Fibroblast of skin of left quadriceps (primary cell): ENCODE measurements at places on chromosomes 13 and 19.
A peak's percentile ranks its signal among the peaks of the same experiment; 100 is the strongest.

DNA sequence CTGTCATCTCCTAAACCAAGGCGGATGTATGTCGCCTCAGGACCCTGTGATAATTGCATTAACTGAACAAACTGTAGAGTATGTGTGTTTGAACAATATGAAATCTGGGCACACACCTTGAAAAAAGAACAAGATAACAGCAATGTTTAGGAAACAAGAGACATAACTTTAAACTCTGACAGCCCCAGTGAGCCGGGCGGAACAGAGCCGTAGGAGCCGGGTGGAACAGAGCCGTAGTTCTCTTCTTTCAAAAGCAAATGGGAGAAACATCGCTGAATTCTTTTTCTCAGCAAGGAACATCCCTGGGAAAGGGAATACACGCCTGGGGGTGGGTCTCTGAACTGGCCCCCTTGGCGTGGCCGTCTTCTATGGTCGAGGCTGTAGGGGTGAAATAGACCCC lies 31.8 kb upstream of the ZNF675 start:
- DNase-seq: no peak

DNA sequence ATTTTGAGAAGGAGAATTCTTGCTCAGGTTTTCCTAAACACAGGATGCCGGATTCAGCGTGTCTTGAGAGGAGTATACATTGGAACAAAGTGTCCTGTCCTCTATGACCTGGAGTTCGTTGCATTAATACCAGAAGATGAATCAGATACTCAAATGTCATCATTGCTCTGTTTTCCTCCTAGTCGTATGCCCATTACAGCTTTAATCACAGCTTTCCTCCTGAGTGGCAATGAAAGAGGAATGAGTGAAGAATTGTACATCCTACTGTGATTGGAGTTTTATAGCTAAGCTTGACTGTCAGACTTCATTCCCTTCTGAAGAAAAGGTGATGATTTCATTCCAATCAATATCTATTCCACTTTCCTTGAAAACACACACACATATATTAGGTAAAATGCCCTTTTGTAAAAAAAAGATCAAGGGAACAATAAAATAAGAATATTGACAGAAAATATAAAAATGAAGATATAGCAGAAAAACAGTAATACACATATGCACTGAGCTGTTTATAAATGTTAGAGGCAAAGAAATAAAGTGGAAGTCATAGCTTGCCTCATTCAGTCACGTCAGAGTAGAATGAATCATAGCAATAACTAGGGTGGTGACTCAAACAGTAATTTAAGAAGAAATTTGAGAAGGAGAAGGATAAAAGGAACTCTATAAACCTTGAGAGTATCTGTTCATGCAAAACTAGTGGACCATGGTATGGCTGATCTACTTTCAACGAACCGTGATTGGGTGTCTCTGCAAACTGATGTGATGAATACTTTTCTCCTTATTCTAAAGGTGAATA lies 501.5 kb downstream of the SUCLA2 start:
- DNase-seq: peak; percentile 70

DNA sequence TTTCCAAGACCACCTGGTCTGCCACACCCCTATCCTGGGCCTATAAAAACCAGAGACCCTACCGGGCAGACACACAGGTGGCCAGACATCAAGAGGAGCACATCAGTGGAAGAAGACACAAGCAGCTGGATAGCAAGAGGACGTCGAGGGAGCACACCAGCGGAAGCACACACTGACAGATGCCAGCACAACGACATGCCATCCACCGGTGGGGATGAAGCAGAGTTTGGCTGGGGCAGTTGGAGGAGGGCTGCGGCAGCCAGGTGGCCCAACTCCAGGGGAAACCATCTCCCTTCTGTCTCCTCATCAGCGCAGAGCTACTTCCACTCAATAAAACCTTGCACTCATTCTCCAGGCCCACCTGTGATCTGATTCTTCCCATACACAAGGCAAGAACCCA lies 200.6 kb downstream of the PCDH17 start:
- DNase-seq: no peak

DNA sequence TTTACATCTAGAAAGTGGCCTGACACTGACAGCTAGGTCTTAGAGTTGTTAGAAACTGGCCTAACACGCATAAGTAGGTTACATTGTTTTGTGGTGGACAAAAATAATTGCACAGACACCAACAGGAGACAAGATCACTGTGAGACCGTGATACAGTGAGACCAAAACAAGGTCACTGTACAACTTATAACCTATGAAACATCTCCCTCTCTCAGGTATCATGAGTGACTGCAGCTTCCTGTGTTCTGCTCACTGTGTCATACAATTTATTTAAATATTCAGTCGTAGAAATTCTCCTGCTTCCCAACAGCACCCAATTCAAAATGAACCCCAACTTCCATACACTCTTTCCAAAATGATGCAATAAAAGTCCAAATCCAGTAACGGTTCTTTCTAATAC lies 2165.2 kb downstream of the PCDH9 start:
- DNase-seq: no peak

GRCh38 chr13:28438598-28439334 lies 56.2 kb downstream of the FLT1 start:
- no peak for DNase-seq

DNA sequence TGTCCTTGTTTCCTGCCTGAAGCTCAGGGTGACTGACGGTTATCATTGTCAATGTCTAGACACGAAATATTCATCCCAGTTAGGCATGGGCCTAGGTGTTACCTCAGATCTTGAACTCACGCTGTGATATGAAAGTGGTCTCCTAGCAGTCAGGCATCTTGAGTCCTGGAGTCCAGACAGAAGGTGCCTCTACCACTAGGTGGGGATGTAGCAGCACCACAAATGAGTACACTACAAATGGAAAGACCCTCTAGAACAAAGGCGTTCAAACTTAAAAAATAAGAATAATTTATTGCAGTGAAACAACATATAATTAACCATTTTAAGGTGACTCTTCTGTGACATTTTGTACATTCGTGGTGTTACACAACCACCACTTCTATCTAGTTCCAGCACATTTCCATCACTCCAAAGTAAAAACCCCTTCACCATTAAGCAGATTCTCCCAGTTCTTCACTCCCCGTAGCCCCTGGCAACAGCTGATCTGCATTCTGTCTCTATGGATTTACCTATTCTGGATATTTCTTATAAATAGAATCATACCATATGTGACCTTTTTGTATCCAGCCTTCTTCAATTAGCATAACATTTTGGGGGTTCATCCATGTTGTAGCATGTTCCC lies 11.9 kb upstream of the FRY start:
- peak; percentile 48 for DNase-seq

- no peak for DNase-seq
Measured at GRCh38 chr19:54444737-54445136, 4.3 kb upstream of the LENG8 start.

- no peak for DNase-seq
Measured at GRCh38 chr19:38283271-38283670, 18.9 kb downstream of the SPINT2 start.

DNA sequence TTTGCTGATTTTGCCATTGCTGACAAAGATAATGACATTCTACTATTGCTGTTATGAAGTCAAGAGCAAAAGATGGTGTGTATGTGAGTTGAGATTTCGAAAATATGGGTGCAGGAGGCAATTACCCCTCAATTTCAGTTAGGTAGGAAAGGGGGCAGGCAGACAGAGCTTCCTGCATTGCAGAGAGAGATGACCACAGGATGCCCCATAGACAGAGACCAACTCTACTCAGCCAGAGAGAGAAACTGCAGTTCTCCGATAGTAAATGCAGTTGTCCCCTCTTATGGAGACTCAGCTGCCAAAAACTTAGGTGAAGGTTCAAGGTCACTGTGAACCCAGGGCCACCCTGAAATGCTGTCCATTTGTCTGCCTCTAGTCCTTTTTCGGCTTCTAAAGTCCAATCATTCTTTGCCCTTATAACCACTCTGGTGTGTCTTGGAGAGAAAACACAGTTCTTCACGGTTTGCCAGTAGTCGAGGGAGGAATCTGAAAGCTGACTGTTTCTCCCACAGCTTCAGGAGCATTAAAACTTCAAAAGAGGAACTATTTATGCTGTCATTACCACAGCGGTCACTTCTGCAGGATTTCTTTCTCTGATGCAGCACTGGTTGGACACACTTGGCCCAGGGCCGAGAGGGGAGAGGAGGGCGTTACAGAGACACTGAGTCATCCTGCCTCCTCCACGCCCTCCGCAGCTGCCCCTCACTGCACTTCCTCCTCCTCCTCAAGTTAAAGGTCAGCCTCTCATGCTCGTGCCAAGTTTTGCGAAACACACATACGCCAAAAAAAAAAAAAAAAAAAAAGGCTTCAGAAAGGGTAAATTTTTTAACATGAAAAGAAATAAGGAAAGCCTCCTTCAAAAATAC lies 264.3 kb downstream of the FOXO1 start:
- peak; percentile 81 for DNase-seq

- DNase-seq: no peak
Measured at GRCh38 chr13:74423434-74423833, 289.2 kb upstream of the KLF12 start.

- DNase-seq: no peak
Measured at GRCh38 chr19:6577476-6578125, 13.3 kb downstream of the CD70 start.

DNA sequence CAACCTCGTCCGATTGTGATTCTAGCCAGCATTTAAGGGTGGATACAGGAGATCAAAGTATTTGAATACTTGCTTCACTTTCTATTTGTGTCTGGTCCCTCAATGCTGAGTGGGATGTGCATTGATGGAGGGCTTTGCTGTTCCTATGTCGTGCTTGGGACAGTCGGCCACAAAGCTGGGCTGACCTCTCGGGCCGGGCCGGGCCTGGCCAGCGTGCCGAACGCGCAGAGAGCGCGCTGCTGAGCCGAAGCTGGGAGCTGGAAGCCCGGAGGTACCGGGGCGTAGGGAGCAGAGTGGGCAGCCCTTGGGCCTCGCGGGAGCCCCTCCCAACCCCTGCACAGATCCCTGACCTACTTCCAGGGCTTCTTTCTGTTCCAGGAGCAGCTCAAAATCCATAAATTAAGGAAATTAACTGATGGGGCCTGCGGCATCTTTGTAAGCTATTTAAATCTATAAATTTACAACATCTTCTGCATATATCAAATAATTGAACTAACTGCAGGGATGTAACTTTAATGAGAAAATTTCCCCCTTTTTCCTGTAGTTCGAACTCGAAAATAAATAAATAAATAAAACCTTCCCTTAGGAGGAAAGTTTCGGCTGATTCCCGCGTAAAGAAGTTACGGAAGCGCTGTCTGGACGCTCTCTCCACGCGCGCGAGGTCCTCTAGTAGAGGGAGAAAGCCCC lies 1.8 kb upstream of the KCTD15 start:
- no peak for DNase-seq

GRCh38 chr13:98389319-98389718 lies 187.6 kb downstream of the STK24 start:
- DNase-seq: no peak

DNA sequence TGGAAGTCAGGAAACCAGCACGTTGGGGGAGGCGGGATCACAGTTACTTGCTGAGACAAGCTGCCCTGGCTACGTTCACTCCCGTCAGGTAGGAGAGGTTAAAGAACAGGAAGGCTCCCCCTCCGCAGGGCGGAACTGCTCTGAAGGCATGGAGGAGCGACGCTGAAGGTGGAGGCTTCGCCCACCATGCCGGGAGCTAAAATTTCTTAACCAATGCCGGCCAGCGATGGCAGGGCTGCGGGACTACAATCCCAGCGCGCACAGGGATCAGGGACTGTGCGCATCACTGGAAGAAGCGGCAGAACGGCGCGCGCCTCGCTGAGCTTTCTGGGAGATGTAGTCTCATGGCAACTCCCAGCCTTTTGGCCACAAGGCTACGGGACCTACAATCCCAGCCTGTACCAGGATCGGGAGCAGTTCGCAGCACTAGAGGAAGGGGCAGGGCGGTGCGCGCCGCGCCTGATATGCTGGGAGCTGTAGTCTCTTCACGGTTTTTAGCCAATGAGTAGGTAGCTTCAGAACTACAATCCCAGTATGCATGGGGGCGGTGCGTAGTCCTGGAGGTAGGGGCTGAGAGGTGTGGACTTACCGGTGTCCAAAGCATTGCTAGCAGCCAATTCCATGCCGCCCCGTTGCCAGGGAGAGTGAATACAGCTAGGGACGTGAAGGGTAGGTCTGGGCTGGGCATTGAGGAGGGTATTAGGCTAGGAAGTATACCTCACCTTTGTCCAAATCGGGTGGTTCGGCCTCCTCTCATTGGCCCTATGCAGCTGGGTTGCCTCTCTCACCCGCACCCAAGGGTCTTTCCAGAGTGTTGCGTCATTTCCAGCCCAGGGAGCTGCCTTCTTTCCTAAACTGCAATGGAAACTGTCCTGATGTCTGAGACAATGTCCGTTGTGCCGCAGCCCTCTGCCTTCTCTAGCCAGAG lies 12.8 kb upstream of the ZNF682 start:
- DNase-seq: peak; percentile 96

DNA sequence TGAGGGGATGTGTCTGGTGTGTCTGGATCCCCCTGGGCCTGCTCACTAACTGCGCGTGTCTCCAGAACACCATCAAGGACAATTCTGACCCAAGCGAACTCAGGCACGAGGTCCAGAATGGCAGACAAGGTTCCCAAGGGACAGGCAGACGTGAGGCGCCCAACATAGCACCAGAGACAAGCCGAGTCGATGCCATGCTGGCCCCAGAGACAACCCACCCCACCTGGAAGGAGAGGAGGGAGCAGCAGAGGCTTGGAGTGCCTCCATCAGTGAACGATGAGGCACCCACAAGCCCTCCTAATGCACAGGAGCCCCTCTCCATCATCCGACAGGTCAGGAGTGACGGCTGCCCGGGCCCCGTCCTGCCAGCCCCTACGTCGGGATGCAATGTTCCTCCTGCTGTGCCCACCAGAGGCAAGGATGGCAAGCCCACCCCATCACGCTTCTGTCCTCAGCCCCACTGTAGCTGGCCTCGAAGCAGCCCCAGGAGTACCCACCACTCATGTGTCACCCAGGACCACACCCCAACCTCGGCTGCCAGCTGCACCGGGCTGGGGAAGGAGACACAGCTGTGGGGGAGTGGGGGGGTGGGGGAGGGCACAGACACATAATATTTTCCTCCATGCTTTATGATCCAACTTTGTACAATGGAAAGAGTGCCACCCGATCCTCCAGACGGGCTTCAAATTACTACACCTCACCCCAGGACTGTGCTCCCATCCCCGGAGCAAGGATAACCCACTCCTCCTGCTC lies 11.8 kb downstream of the AP3D1 start:
- no peak for DNase-seq
